Activated naive CD4-positive, alpha-beta T cell treated with anti-CD3 and anti-CD28 coated beads, Interleukin-2, amount 50 U/mL, for 72 hours (primary cell): ENCODE measurements at places on chromosomes 6 and 20.

DNA sequence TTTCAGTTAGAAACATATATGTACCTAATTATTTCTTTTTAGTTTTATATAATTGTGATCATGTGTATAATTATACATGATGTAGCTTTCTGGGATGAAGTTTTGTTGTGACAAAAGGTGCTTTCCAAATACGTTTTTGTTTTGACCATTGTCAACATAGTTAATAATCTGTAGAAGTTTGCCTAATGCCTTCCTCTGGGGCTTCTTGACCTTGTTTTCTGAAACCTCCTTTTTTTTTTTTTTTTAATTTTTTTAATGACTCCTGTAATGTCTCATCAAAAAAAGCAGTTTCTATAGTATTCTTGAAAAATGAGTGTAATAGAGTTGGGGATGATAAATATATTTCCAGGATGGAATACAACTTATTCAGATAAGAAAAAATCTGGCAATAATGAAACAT is 434.7 kb upstream of the SOX4 start:
- DNase-seq: no peak

DNA sequence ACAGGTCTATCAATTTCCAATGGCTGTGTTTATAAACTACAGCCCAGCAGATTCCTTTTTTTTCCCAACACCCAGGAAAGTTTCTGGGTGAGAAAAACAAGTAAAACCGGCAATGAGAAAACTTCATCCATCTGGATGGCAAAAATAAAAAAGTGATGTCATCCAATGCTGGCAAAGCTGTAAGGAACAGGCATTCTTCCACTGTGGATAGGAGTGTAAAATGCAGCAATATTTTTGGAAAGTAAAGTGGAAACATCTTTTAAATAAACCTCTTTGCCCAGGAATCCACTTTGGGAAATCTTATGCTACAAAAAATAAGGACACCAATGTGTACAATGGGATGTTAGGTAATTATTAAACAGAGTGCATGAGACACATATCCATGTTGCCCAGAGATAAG is 102.1 kb upstream of the NT5E start:
- DNase-seq: no peak

GRCh38 chr6:30743099-30744053 is 889 bp upstream of the FLOT1 start:
- no peak for DNase-seq

GRCh38 chr6:711925-712324 is 19.0 kb upstream of the EXOC2 start:
- DNase-seq: no peak

DNA sequence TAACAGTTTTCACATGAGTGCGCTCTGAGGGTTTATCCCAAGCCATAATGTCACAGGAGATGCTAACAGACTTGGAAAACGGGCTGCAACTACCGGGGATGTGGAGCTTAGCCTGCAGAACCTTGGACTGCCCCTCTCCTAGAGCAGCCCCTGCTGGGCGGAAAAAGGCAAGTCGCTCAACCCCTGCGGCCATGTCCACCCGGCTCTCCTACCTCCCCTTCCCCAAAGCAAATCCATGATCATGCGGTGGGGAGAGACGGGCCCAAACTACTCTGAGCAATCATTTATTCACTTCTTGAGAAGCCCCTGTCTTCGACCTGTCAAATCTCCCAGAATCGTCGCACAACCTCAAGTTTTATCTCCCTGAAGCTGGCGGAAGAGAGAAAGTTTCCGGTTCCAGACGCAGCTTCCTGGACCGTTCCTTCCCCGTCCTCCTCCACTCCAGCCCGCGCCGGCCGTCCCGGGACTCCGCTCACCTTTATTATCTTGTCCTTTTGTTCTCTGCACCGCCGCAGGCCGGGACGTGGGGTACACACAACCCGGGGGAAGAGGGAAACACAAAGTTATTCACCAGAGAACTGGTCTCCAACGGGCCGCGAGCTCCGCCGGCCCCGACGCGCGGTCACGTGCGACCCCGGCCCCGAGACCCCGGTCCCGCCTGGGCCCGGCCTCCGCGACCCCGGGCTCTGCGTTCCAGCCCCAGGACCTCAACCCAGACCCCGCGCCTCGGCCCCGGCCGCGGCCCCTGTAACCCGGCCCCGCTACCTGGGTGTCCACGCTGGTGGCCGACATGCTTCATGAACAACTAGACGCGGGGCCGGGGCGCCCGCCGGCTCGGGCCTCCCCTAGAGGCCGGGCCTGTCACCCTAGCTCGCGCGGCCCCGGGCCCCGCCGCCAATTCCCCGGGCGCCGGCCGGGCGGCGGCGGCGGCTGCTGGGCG is 560 bp downstream of the YTHDF1 start:
- DNase-seq: no peak

DNA sequence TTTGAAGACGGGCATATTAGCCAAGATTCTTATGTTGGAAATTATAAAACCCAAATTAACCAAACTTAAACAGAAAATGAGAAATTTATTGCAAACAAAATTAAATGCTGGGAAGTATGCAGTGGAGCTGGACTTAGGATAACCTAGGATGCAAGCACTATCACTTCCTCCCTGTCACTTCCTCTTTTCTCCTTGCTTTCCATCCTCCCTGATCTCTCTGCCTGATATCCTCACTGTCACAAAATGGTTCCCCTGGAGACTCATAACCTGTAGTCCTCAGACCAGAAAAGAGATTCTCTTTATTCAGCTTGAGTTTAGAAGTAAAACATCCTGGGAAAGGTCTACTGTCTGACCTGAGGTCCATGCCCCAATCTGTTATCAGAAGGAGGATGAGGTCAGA is 7.4 kb upstream of the KLHL32 start:
- DNase-seq: no peak

- DNase-seq: no peak
These were observed 21.6 kb downstream of the DSE start for GRCh38 chr6:116392132-116393013.

DNA sequence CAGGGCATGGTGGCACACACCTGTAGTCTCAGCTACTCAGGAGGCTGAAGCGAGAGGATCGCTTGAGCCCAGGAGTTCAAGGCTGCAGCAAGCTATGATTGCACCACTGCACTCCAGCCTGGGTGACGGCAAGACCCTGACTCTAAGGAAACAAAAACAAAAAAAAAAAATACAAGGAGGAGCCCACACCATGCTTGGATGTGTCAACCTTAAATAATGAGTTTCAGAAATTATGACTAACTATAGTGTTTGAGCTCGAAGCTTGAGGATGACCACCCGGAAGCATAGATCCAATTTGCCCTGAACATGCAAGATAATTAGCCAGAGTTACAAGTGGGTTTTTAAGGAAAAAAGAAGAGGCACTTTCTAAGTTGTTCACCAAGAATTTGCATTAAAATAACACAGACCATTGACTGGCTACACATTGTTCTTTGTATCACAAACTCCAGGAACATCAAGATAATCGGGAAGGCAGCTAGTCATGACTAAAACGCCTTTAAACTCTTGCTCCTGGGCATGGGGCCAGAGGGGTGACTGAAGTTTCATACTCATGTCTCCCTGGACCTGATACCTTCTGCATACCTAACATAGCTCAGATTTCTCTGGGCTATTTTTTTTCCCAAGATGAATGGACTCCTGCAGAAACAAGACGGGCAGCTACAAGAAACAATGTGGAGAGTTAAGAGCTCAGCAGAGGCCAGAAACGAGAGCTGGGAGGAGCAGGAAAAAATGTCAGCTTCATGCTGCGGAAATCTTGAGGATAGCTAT is 289.6 kb downstream of the PREX1 start:
- no peak for DNase-seq

GRCh38 chr6:104771258-104771832 is 88.4 kb downstream of the HACE1 start:
- DNase-seq: no peak

DNA sequence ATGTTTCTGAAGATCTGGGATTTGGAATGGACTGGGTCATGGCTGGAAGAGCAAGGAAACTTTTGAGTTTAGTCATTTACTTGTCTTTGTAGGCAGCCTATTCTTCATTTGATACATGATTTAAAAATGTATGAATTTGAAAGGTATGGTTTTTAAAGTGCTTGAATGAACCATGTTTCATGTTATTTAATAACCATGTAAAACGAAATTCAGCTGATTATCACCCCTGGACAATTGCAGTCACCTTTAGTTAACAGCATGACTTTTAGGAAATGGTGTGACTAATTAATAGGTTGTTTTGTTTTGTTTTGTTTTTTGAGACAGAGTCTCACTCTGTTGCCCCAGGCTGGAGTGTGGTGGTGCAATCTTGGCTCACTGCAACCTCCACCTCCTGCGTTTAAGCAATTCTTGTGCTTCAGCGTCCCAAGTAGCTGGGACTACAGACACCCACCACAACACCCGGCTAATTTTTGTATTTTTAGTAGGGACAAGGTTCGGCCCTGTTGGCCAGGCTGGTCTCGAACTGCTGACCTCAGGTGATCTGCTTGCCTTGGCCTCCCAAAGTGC is 2.1 kb downstream of the STX11 start:
- no peak for DNase-seq

GRCh38 chr20:43700627-43701026 is 26.2 kb downstream of the GTSF1L start:
- DNase-seq: no peak

- no peak for DNase-seq
These were observed 8.9 kb downstream of the EHMT2 start for GRCh38 chr6:31888276-31889258.

GRCh38 chr6:142850679-142851423 is 94.1 kb downstream of the HIVEP2 start:
- DNase-seq: no peak

DNA sequence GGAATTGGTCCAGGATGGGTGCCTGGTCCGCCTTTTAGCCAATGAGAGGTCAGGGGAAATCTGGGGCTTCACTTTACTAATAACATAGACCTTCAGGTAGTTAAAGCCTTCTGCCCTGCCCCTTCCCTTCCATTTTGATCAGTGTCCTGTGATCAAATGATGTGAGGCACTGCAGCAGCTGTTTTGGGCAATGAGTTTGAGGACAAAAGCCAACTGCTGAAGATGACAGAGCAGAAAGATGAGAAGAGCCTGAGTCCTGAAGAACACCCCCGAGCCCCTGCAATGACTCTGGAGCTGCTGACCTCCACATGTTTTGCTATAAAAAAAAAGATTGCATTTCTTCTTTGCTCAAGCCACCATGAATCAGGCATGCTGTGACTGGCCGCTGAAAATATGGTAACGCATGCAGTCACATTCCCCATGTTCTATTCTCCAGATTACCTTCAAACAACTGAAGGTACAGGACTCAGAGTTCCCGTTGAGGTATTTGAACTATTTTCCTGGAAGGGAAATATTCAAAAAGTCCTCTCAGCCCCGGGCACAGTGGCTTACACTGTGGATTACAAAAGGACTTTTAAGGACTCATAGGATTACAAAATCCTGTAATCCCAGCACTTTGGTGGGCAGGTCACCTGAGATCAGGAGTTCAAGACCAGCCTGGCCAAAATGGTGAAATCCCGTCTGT is 45.7 kb upstream of the B4GALT5 start:
- DNase-seq: no peak

DNA sequence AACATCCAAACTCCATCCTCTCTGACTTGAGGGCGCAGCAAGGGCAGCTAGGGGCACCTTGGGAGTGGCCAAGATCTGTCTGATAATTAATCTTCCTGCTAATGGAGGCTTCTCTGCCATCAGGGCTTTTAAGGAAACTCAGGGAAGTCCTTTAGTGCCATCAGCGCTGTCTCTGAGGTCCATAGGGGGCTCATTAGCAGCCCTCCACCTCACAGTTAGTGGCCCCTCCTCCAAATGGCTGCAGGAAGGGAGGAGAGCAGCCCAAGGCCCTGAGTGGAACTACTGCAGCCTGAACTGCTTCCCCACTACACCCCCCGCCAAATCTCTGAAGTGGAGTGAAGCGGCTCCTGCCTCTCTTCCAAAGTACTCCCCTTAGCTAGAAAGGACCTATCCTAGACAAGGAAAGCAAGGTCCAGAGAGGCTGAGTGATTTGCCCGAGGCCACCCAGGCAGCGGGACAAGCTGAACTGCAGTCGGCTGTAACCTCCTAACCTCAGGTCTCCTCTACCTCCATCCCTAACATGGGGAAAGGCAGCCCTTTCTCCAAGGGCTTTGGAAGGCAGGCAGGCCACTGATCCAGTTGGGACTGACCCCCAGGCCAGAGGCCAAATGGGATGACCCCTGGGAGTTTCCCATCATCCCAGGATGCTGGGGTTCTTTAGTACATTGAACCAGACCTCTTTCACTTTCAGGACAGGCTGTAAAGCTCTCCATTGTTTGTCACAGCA is 39.5 kb upstream of the ZFAND3 start:
- no peak for DNase-seq

DNA sequence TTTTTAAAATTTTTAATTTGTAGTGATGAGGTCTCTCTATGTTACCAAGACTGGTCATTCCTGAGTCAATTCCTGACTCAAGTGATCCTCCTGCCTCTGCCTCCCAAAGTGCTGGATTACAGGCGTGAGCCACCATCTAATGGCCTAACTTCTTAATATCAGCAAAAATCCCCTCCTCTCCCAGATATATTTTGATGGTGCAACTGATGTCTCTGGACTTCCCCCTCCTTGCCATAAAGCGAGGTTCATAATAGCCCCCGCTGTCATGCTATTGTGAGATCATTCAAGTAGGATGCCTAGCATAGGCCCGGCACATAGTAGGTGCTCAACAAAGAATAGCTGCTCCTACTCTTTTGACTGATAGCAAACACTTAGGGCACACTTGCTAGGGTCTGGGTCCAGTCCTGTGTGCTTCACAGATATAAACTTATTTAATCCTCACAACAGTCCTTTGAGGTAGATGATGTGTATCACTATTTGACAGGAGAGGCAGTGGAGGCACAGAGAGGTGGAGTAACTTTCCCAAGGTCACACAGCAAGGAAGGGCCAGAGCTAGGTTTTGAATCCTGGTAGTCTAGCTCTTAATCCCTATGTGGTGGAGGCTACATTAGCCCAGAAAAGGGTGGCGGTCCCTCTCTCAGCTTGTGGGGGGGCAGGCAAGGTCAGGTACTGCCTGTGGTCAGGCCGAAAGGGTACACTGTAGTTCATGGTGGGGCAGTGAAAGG is 14.6 kb downstream of the SRC start:
- DNase-seq: no peak

DNA sequence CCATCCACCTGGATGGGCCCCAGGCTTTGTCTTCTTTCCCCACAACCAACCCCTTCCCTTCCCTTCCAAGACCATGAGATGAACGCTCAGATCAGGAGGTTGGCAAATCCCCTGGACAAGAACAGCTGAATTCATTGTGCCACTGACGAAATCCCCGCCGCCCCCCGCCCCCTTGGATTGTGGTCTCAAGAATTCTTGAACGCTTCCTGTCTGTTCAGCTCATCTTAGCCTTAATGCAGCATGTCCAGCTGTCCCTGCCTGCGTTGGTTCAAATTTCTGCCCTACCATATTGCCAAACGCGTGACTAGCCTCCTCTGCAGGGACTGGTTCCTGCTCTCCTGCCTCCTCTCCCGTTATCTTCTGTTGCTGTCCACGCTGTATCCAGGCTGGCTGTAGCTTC is 133.2 kb downstream of the CDH4 start:
- no peak for DNase-seq

DNA sequence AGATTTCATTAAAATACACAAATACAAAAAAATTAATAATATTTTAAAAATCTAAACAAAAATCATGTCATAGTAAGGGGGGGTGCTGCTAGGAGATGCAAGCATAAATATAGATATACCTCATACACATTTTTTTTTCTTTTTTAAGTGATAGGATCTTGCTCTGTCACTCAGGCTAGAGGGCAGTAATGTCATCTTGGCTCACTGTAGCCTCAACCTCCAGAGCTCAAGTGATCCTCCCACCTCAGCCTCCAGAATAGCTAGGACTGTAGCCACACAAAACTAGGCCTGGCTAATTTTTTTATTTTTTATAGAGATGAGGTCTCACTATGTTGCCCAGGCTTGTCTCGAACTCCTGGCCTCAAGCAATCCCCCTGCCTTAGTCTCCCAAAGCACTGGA is 90.8 kb downstream of the HACE1 start:
- no peak for DNase-seq

GRCh38 chr20:44207126-44207723 is 3.3 kb downstream of the OSER1 start:
- no peak for DNase-seq
